ENCODE measurements at places on chromosomes 13 and 19. TPM values are rescaled to one million over a fixed set of nuclear protein-coding genes. Genes with fewer than 3 reads are reported as not detected.

ZNF709 gene
- 0.86 TPM for polyA plus RNA-seq

NKPD1 gene
- polyA plus RNA-seq = 0.55 TPM

ZNF585A gene
- 4.8 TPM for polyA plus RNA-seq

SYNE4 gene
- 29.1 TPM for polyA plus RNA-seq

PROSER1 gene
- polyA plus RNA-seq = 90.7 TPM

TEX26 gene
- not detected for polyA plus RNA-seq

RASL11A gene
- 3.8 TPM for polyA plus RNA-seq

TMEM272 gene
- polyA plus RNA-seq = 0.06 TPM

SLC6A16 gene
- 1.1 TPM for polyA plus RNA-seq

NECTIN2 gene
- 318 TPM for polyA plus RNA-seq

CRB3 gene
- polyA plus RNA-seq = 33.7 TPM

GJB2 gene
- 0.21 TPM for polyA plus RNA-seq

ATXN8OS gene
- not detected for polyA plus RNA-seq

PEX11G gene
- 5.3 TPM for polyA plus RNA-seq

STX10 gene
- polyA plus RNA-seq = 80.1 TPM

EHD2 gene
- polyA plus RNA-seq = 12.4 TPM

LILRA5 gene
- not detected for polyA plus RNA-seq

MIER2 gene
- polyA plus RNA-seq = 30.3 TPM

KLHL1 gene
- polyA plus RNA-seq = not detected

ZNF665 gene
- polyA plus RNA-seq = 2.4 TPM

ZNF431 gene
- polyA plus RNA-seq = 7.8 TPM

PVR gene
- 14.8 TPM for polyA plus RNA-seq

OLFM2 gene
- 238 TPM for polyA plus RNA-seq

ODAD3 gene
- 2.1 TPM for polyA plus RNA-seq

ZNF44 gene
- 1.3 TPM for polyA plus RNA-seq

ZNF560 gene
- polyA plus RNA-seq = not detected

CRX gene
- polyA plus RNA-seq = 0.08 TPM

R3HDM4 gene
- polyA plus RNA-seq = 102 TPM

ENOX1 gene
- polyA plus RNA-seq = 0.23 TPM

EDDM13 gene
- not detected for polyA plus RNA-seq

ZBTB45 gene
- 31.4 TPM for polyA plus RNA-seq

NLRP5 gene
- not detected for polyA plus RNA-seq

MCOLN1 gene
- polyA plus RNA-seq = 40.0 TPM

CLEC17A gene
- not detected for polyA plus RNA-seq

ATP4B gene
- 0.05 TPM for polyA plus RNA-seq

EFNB2 gene
- polyA plus RNA-seq = 7.5 TPM

OR7A5 gene
- not detected for polyA plus RNA-seq

APLP1 gene
- polyA plus RNA-seq = 19.9 TPM

FARP1 gene
- polyA plus RNA-seq = 29.6 TPM

ERICH6B gene
- not detected for polyA plus RNA-seq

RFPL4AL1 gene
- polyA plus RNA-seq = not detected

OR10H1 gene
- not detected for polyA plus RNA-seq

LYL1 gene
- polyA plus RNA-seq = 1.0 TPM

SELENOV gene
- 10.7 TPM for polyA plus RNA-seq

GPI gene
- 171 TPM for polyA plus RNA-seq

CYP4F11 gene
- polyA plus RNA-seq = not detected

TMEM143 gene
- 19.1 TPM for polyA plus RNA-seq

DHDH gene
- polyA plus RNA-seq = 2.8 TPM

PDX1 gene
- not detected for polyA plus RNA-seq

ZNF628 gene
- polyA plus RNA-seq = 4.5 TPM

PLK5 gene
- polyA plus RNA-seq = 0.82 TPM

GPR183 gene
- polyA plus RNA-seq = not detected

SWSAP1 gene
- 5.2 TPM for polyA plus RNA-seq
